ENCODE measurements at places on chromosomes 1 and 21.

DNA sequence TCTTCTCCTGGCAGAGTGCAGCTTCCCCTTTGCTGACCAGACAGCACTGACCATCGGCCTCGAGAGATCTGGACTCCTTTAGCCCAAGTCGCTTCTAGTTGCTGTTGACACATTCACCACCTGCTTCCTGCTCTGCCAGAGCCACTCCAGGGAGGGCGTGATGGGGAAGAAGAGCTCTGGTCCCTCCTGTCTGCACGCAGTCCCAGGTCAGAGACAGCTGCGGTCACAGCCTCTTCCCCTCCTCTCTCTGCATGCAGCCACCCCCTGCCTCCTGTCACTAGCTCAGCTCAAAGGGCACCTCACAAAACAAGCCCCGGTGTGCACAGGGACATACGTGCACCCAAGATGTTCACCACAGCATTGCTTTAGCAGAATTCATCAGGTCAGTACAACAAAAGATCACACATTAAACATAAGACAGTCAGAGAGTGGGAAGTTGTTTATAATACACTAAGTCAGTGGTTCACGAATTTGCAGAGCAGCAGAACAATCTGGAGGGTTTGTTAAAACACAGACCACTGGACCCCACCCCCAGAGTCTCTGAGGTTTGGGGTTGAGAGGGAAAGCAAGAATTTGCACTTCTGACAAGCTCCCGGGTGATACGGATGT lies 132.9 kb downstream of the SYF2 start:
- peak; percentile 46 for DNase-seq

- no peak for DNase-seq
Observed at GRCh38 chr1:205948886-205949285, 5.6 kb upstream of the SLC26A9 start.

DNA sequence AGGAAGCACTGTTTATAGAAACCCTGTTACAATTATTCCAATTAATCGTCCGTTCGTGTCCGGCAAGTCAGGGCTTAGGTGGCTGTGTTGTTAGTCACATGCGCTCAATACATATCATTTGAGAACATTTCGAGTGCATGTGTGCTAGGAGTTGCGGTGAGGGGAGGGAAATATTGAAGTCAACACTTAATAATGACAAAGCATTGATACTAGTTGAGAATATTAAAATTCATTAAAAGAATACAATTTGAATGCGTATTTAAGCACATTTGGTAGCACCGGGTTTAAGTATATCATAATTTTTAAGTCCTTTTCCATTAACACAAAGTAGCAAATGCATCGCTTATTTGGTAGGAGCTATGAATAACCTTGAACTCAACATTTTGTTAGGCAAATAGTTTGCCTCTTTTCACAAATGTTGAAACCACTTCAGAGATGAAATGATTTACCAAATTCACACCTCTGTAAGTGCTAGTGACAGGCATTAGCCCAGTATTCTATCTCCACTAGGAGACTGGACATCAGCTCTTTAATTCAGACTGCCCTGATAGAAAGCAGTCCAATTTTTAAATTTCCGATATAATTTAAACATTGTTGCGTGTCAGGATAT lies 1.1 kb upstream of the SERBP1 start:
- DNase-seq: no peak

DNA sequence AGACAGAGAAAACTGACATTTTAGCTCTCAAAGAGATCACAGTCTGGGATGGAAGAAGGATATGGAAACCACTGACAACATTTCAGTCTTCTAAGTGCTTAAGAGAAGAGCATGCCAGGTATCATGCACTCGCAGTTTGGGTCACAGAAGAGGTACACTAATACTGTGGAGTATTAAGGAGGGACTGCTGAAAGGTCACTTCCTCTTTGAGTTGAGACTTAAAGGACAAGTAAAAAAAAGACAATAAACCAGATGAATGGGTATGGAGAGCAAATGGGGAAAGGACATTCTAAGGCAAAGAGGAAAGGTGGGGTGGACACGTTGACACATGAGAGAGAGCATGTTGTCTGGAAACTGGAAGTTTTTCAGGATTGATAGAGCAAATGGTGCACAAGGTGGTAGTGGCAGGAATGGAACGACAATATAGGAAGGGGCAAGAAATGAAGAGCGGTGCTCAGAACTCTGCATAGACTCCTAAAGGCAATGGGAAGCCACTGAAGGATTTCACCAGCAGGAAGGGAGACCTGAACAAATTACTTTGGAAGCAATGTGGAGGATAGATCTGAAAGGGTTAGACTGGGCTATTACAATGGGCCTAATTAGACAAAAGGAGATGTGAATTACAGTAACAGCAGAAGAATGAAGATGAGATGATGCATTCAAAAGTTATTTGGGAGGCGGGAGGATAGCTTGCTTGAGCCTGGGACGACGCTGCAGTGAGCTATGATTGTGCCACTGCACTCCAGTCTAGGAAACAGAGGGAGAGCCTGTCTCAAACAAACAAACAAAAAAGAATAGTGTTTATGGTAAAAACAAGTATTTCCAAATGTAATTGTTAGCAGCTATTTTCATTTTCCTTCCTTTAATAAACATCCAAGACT lies 11.1 kb downstream of the DIPK1A start:
- DNase-seq: no peak

GRCh38 chr1:15172405-15173259 lies 19.1 kb downstream of the TMEM51 start:
- DNase-seq: no peak

- no peak for DNase-seq
Observed at GRCh38 chr1:30100524-30100862, 622.9 kb downstream of the MATN1 start.

DNA sequence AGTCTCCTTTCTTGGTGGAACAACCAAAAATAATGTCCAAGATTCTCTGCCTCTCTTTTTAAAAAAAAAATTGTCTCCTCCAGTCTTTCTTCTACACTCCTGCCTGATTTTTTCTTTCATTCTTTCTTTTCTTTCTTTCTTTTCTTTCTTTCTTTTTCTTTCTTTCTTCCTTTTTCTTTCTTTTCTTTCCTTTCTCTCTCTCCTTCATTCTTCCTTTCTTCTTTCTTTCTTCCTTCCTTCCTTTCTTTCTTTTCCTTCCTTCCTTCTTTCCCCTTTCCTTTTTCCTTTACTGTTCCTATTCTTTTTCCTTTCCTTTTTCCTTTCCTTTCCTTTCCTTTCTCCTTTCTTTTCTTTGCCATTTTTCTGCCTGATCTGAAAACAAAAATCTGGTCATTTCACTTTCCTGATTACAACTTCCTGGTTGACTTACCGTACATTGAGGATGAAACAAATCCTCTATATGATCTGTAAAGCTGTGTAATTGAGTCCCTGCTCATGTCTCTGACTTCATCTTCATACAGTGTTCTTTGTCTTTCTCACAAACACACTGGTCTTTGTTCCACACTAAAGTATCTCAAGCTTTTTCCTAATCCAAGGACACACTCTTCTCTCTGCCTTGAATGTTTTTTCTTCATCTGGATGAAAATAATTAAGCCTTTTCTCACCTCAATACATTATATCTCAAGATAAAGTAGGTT lies 6.1 kb upstream of the KRTAP23-1 start:
- no peak for DNase-seq

- DNase-seq: no peak
Observed at GRCh38 chr1:208271236-208271635, 27.1 kb upstream of the PLXNA2 start.

GRCh38 chr1:223269006-223269405 lies 95.0 kb downstream of the SUSD4 start:
- DNase-seq: no peak

DNA sequence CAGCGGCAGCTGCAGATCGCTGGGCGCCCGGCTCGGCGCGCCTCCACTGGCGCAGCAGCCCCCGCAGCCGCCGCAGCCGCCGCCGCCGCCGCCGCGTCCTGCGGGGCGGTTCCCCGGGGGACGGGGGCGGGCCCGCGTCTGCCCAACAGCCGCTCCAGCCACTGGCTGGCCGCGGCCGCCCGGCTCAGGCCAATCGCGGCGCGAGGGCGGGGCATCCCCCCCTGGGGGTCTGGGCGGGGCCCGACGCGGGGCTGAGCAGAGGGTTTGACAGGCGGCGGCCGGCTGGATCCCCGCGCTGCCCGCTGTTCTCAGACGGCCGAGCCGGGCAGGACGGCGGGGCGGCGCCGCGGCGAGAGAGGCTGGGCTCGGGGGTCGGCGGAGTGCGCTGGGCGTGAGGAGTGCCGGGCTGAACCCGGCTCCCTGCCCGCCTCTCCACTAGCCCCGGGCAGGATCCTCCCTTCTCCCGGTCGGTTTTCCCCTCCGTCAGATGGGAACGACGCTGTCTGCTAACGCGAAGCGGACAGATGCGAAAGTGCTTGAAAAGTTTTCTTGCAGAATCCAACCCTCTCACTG lies at the start of gene GLIS1:
Gene GLIS1, minus strand, starts transcription at position 56 of the 573 bp plus-strand sequence. CDS start 1,100 bp downstream, outside the sequence.
- DNase-seq: peak; percentile 42

GRCh38 chr21:35548904-35549615 lies 500.0 kb upstream of the RUNX1 start:
- DNase-seq: no peak

DNA sequence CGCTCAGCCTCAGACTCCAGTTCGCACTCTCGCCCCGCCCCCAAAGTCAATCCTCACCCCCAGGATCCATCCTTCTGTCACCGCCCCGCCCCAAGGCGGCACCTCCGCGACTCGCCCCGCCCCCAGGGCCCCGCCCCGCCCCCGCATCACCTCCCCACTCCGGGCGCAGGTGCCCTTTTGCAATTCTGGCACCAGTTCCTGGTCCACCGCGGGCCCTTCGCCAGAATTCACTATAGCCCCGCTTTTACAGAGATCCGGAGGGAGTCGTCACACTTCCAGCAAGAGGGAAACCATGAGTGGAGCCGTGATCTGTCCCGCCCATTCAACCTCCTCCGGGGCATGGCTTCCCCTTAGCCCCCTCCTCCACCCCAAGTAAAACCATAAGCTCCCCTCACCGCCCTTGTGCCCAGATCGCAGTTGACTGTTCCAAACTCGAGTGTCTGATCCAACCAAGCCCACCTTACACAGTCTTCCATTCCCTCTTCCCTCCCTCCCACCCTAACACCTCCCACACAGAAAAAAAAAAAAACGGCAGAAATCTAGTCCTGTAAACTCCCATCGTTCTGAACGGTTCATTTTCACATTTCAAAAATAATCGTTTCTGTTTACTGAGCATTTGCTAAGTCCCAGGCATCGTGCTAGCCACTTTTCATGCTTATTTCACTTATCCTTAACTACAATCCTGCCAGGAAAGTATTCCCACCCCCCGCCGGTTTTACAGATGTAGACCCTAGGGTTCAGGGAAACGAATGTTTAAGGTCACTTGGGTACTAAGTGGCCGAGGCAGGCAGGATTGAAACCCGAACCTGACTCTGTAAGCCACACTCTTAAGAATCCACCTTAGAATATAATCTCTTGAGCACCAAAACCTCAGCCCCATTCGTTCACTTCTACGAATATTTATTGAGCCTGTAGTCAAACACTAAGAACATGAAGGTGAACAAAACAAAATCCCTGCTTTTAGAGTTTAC lies 1.3 kb upstream of the DNAJC16 start:
- peak; percentile 8 for DNase-seq

- no peak for DNase-seq
Observed at GRCh38 chr1:161037661-161038522, 872 bp downstream of the TSTD1 start.

DNA sequence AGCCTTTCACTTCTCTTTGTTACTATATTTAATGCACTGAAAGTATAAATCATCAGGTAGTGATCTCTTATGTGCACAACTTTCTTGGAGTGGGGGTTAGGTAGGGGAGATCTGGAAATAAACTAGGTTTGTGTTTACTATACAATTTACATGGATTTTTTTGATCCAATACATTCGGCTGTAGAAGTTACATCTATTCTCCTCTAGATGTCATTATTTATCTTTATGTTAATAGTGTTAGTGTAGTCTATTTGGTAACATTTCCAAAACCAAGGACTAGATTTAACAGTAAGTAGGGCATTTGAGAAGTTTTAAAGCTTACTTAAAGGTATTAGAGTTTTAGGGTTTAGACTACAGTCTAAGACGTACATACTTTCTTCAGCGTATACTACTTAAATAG lies 5.4 kb downstream of the VPS45 start:
- peak; percentile 44 for DNase-seq

DNA sequence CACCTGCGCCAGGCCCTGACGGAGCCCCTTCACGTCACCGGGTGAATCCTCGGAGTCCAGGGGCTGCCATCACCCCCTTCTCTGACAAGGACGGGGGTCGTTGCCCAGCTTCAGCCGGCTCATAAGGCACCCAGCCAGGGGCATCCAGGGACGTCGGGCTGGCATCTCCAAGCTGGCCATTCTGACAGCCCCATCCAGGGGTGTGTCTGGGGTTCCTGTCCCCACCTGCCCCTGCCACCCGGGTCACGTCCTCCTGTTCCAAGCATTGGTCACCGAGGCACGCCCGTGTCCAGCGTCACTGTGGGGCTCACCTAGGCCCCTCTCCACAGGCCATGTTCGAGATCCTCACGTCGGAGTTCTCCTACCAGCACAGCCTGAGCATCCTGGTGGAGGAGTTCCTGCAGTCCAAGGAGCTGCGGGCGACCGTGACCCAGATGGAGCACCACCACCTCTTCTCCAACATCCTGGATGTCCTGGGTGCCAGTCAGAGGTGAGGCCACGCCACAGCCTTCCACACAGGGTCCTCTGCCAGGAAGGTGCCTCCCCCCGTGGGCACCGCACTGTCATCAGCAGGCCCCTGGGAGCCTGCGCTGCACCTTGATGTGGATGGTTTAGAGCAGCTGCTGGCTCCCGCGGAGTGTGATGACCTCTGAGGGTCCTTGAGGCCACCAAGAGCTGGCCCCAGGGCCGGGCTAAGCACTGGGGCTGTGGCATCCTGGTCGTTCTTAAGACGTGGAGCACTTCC lies 14.8 kb downstream of the ARHGEF16 start:
- DNase-seq: no peak

- DNase-seq: no peak
Observed at GRCh38 chr1:105087506-105087905, 1337.8 kb downstream of the AMY1C start.

GRCh38 chr1:53288790-53289429 lies 39.0 kb downstream of the LRP8 start:
- DNase-seq: no peak

- no peak for DNase-seq
Observed at GRCh38 chr1:164801791-164802502, 243.0 kb downstream of the PBX1 start.

DNA sequence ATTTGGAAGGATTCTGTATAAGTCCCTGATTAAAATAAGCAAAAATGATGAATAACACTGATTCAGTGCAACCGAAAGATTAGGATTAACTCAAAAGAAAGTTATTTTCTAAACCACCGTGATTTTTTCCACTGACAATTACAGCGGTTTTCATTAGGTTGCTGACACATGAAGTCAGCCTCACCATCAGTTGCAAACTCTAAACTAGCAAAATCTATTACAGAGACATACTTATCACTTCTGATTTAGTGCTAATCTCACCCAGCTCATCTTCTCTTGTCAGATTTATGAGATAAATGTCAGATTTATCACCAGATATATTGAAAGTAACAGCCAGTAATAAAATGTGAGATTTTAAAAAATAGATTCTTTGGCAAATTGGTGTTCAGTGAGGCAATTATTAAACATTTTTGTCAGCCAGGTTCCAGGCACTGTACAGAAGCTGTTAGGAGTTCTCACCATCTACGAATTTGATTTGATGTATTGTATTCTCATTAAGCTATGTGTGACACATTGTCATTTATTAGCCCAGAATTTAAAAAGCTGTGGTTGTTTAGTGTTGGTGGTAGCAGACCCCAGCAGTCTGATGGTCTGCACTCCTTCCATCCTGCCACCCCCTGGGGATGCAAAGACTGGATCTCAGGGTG lies 37.3 kb upstream of the LGALS8 start:
- DNase-seq: no peak
